ENCODE measurements at places on chromosomes 12 and 14.

- DNase-seq: no peak
Observed at GRCh38 chr14:99257122-99257672, 14.8 kb downstream of the BCL11B start.

GRCh38 chr12:22480016-22480415, 64.3 kb downstream of the C2CD5 start:
- no peak for DNase-seq

GRCh38 chr12:114757684-114758325, 73.8 kb upstream of the TBX3 start:
- no peak for DNase-seq

DNA sequence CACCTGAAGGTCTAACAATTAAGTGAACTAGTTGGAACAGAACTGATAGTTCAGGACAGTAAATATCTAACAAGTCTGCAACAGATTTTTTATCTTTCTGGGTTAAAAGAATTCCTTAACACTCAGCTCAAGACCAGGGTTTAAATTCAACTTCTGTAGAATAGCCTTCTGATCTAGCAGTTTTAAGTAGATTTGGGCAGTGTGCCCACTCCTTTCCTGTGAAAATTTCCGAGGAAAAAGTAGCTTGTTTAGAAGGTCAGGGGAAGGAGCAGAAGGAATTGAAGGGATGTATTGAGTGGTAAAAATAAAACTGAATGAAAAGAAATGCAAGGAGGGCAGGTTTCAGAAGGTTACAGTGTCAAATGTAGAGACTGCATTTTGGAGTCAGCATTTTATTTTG, 45.8 kb downstream of the ATL1 start:
- no peak for DNase-seq

DNA sequence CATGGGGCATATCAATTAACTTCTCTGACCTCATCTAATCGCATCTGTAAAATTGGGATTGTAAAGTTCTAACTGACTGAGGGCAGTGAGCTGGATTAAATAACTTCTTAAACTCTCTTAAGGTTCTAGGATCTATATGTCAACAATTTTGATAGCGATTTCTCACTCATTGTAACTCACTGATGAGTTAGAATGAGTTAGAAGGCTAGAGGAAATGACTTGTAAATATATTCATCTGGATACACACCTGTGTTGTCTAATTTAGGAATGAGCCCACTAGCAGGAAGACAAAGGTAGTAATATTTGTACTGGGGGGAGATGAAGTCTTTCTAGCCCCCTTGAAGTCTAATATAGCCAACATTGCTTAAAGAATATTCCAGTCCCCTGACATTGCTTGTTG, 46.3 kb upstream of the CERS5 start:
- DNase-seq: no peak

GRCh38 chr14:85798856-85799255, 268.9 kb downstream of the FLRT2 start:
- no peak for DNase-seq

GRCh38 chr12:93317227-93317626, 60.5 kb upstream of the NUDT4 start:
- DNase-seq: no peak

- no peak for DNase-seq
Observed at GRCh38 chr12:47377414-47378221, 297.9 kb upstream of the AMIGO2 start.

DNA sequence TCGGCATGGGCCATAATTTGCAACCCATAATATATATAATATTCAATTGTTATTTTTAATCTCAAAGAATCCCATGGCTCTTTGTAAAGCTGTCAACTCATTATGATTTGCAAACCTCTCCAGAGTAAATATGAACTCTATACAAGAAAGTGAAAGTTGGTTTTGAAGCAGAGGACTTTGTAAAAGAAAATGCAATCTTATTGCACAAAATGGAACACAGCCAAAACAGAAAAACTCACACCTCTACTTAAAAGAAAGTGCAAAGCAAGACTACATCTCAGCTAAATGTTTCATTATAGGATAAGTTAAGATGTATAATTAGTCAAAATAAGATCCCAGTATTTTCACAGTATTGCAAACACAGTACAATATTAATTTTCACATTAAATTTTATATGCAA, 111.2 kb upstream of the FLRT2 start:
- no peak for DNase-seq

- no peak for DNase-seq
Observed at GRCh38 chr14:90308561-90308960, 23.2 kb downstream of the NRDE2 start.

GRCh38 chr12:57088354-57089270, at the start of gene NAB2:
TSS of gene NAB2 (plus strand) at chr12:57089114. CDS start at chr12:57089272, 158 bp downstream.
- peak; percentile 88 for DNase-seq

DNA sequence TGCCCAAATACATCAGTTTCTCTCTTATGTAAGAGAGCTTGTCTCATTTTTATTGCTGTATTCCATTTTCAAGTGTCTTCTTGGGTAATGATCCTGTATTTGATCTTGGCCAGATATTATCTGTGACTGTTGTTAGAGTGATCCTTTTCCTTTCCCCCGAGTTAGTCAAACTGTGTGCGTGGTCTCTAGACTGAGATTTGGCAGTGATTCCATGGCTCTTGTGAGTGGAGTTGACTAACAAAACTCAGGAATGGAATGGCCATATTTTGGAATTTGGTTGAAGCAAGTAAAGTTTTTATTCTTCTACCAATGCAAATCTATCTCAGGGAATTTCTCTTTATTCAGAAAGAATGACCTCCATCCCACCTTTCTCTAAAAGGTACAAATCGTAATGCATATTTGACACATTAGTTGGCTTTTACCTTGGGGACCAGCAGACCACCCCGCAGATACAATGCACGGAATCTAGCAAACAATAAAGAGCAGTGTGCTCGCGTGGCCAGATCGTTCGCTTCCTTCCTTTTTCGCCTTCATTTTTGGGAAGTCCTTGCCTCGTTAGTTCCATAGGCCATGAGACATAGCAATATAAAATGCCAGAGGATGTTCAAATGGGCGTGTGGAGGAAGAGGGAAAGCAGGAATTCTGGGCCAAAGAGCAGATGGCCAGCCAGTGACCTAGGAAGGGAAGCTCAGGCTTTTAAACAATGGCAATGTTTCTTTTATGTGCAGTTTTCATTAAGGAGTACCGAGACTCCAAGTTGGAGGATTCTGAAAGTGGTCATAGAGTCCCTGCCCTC, 24.4 kb downstream of the ETV6 start:
- DNase-seq: no peak

DNA sequence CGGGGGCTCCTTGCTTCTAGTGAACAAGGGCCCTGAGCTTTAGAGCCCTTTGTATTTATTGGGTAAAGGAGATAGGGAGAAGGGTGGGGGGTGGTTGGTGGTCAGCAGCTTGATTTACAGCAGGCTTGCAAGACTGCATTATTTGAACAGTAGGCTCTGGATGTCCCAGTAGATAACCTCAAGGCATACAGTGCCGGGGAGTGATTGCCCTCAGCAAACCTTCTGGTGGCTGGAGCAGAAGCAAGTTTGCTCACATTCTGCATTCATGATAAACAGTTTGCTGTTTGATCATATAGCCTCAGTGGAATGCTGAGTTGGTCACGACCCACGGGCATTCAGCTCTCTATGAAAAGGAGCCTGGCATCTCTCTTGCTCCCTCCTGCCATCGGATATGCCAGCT, 16.5 kb upstream of the MAPKAPK5 start:
- no peak for DNase-seq

DNA sequence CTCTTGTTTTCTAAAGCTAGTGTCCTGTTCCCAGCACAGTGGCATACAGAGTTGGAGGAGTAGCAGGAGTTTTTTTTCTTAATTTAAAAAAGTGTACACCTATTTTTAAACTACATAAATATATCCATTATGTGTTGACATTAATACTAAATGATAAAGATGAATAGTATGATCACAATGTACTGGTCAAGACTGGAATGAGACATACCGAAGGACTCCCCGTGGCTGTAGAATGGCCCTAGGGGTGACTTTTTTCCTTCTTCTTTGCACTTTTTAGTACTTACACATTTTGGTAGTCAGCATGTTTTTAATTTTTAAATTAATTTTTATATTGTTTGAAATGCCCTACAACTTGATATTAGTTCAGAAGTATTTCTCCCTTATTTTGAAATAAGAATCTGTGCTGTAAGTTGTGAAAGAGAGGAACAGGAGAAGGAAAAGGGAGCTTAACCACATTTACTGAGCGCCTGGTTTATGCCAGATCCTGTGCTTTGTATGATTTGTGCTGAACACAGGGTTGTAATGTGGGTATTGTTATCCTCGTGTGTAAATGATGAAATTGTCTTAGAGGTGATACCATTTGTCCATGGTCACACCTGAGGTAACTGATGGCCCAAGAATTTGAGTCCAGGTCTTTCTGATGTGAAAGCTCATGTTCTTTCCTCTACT, 136.5 kb downstream of the TGFB3 start:
- DNase-seq: no peak

DNA sequence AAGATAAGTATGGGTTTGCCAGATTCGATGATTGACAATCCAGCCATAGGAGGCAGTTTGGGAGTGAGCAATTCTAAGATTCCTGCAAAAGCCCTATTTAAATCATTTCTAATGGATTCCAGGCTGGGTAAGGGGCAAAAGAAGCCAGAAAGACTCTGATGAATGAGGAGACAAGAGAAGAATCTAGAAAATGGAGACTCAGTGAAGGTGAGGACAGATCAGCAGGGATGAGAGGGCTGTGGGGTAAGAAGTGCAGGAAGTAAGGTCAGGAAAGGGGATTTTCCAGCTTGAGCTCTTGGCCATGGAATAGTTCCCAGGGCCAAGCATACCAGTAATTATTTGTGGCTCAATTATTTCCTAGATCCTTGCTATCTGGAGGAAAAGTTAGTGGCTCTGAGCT, 87.3 kb downstream of the TMX1 start:
- no peak for DNase-seq

GRCh38 chr12:115349711-115350110, 665.7 kb upstream of the TBX3 start:
- DNase-seq: no peak

DNA sequence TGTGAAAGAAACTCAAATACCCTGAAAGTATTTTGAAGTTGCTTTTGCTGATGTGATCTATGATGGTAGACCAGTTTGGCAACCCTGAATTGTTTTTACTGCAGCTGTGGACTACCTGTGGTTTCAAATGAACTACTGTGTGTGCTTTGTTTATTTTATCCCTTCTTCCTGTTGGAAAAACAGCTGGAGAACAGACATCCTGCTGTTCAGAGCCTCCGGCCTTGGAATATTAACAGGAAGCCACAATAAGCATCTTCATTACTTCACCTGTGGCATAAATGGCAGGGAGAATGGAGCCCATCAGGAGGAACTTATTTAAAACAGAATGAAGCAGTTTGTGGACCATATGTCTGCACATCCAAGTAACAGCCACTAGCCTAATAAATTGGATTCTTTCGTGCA, 104.8 kb downstream of the DUSP6 start:
- DNase-seq: no peak

GRCh38 chr12:14843425-14843887, at the start of gene ART4:
TSS of gene ART4 (minus strand) at chr12:14843526. CDS start at chr12:14843113, 413 bp downstream.
- no peak for DNase-seq

- DNase-seq: no peak
Observed at GRCh38 chr14:76081642-76082041, 70.1 kb upstream of the GPATCH2L start.

DNA sequence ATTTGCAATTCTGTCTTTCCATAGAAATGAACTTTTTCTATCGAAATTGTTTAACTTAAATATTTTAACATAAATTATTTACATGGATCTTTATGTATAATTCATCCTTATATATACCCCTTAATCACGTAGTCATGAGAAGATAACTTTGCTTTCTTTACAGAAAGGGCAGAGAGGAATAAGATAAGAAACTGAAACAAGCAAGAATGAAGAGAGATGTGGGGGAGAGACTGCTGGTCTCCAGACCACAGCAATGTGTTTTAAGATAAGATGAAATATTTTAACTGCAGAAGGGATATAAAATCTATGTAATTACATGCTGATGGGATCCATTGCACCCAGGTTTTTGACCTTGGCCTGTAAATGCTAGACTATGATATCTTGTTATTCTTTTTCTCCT, 34.7 kb upstream of the DNM1L start:
- DNase-seq: no peak

DNA sequence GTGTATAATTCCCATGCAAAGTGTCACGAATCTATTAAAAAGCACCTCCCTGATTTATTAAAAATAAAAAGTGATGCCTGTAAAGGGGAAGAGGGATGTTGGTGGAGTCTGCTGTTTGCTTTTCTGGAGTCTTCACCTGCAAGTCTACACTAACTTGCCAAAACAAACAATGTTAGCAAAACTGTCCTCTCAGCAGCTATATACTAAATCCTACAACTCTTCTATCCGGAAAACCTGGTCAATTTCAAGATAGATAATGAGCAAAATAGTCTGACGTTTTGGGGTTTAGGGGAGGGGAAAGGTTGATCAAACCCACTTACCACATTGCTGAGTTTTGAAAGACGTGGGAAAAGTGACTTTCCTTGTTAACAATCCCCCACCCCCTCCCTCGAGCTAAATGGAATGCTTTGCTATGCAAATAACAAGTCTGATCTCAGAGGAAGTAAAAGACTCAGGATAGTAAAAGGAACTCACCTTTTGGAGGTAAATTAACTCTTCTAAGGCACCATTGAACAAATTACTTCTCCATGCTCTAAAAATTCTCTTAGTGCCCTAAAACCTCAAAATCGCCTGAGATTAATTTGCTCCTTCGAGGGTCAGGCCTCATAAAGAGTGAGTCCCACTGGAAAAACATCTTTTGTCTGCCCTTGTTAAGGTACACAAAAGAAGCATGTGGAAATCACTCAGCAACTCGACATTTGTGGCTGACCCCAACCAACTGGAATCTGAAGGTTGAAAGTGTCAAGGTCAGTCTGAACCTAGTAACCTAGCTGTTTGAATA, 13.5 kb downstream of the BMP4 start:
- no peak for DNase-seq

- DNase-seq: no peak
Observed at GRCh38 chr14:67400434-67400833, 11.5 kb downstream of the PLEK2 start.

GRCh38 chr14:72549026-72549425, 344.9 kb downstream of the DPF3 start:
- DNase-seq: no peak

- no peak for DNase-seq
Observed at GRCh38 chr14:77409131-77409533, 14.2 kb downstream of the NOXRED1 start.

GRCh38 chr12:122197612-122197966, 5.9 kb upstream of the B3GNT4 start:
- no peak for DNase-seq

DNA sequence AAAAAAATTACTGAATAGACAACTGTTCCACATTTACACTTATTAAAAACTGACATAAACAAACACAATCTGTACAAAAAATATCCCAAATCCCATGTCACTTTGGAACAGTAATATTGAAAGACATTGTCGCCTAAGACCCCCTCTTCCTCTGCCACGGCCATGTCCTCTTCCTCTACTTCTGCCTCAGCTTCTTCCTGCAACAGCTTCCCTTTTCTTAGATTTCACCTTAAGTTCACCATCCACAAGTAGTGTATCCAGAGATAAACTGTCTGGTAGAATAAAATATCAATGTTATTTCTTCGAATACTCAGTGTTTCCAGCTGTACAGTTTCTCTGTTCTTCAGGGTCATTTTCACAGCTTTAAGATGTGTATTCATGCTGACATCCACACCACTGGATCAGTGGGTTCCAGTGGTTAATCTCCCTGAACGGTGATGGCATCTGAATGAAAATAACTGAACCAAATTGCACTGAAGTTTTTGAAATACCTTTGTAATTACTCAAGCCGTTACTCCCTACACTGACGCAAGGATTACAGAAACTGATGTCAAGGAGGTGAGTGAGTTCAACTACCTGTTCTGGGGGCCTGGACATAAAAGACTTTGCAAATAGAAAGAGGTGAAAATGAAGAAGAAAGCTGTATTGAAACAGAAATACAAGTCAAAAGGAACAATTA, 208.5 kb downstream of the C12orf50 start:
- DNase-seq: no peak
